Activated naive CD8-positive, alpha-beta T cell treated with anti-CD3 and anti-CD28 coated beads for 36 hours (primary cell): ENCODE measurements at places on chromosomes 11 and 22. TPM values are rescaled to one million over a fixed set of nuclear protein-coding genes. Genes with fewer than 3 reads are reported as not detected.

NLRP10 gene
- not detected for total RNA-seq

MIEF1 gene
- 65.0 TPM for total RNA-seq

DNA sequence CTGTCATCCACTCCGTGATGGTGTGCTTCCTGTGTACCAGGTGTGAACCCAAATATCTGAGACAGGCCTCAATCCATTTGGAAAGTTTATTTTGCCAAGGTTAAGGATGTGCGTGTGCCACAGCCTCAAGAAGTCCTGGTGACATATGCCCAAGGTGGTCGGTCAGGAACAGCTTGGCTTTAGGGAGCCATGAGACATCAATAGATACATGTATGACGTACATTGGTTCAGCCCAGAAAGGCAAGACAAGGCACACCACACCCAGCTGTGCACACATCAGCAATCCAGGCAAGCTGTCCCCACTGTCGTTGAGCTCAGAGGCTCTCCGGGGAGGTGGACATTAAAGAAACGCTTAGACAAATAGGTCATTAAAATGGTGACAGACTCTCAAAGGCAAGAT, 56.8 kb upstream of the SHANK2 start:
- no peak for DNase-seq

GRCh38 chr11:61516675-61517572, 8.4 kb downstream of the LRRC10B start:
- DNase-seq: peak; percentile 63

DNA sequence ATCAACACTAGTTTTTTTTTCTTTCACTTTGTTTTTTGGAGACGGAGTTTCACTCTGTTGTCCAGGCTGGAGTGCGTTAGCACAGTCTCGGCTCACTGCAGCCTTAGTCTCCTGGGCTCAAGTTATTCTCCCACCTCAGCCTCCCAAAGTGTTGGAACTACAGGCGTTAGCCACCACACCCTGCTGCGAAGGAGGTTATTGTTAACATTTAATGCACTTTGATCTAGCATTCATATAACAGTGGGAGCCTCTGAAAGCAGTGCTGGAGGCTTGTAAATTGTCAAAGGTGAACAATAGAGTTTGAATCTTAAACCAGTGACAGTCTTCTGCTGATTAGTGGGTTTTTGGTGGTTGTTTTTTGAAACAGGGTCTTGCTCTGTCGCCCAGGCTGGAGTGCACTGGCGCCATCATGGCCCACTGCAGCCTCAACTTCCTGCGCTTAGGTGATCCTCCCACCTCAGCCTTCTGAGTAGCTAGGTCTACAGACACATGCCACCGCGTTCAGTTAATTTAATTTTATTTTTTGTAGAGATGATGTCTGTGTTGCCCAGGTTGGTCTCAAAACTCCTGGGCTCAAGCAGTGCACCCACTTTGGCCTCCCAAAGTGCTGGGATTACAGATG, 96.9 kb upstream of the HORMAD2 start:
- DNase-seq: no peak

DNA sequence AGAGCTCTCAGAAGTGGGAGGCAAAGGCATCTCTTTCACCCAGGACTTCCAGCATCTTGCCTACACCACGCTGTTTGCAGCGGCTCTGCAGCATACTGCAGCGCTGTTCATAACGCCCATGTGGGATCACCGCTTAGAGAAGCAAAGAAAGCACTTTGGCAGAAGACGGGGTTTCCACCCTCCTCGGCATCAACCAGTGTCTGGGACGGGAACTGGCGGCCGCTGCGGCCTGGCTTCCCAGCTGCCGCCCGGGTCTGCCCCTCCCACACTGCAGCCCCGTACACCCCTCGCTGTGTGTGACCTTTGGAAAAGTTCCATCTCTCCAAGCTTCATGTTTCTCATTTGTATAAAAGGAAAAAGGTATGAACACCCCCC, 545 bp upstream of the TIRAP start:
- peak; percentile 39 for DNase-seq

PRR33 gene
- 0.31 TPM for total RNA-seq

DNA sequence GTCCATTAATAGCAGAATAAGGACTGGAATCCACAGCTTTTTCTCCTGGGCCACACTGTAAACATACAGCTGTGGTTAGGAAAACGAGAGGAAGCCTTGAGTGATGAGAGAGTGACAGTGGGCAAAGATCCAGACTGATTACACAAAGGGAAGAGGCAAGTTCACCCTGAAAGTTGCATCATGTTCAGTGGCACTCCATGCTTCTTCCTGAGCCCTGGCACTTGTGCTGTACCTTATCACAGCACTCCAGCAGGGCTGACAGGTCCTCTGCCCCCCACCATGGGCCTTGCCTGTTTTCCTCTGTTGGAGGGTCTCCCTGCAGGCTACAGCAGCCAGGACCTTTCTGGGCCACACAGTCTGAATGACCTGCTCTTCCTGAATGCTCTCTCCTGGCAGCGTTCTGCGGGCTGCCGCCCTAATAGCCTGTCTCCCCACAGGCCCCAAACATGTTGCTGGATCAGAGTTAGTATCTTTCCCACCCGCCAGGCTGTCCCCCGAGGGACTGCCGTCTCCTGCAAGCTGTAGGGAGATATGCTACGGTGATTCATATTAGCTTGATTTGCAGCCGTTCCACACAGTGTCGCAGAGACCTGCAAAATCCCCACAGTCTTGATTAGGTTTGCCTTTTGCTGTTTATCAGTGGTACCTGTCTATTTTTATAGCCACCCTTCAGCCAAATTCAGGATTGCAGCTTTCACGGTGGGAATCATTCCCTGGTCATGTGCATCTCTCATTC, 60.2 kb downstream of the NTM start:
- DNase-seq: no peak

FXYD2 gene
- 8.3 TPM for total RNA-seq

PYGM gene
- total RNA-seq: 1.8 TPM

- DNase-seq: peak; percentile 27
These were observed 2.7 kb upstream of the GAB2 start for GRCh38 chr11:78420255-78420764.

APOA4 gene
- total RNA-seq: not detected

GRCh38 chr11:86301742-86302091, 323 bp upstream of the HIKESHI start:
- no peak for DNase-seq

GRCh38 chr11:826836-827145, 928 bp upstream of the CRACR2B start:
- DNase-seq: no peak

DNA sequence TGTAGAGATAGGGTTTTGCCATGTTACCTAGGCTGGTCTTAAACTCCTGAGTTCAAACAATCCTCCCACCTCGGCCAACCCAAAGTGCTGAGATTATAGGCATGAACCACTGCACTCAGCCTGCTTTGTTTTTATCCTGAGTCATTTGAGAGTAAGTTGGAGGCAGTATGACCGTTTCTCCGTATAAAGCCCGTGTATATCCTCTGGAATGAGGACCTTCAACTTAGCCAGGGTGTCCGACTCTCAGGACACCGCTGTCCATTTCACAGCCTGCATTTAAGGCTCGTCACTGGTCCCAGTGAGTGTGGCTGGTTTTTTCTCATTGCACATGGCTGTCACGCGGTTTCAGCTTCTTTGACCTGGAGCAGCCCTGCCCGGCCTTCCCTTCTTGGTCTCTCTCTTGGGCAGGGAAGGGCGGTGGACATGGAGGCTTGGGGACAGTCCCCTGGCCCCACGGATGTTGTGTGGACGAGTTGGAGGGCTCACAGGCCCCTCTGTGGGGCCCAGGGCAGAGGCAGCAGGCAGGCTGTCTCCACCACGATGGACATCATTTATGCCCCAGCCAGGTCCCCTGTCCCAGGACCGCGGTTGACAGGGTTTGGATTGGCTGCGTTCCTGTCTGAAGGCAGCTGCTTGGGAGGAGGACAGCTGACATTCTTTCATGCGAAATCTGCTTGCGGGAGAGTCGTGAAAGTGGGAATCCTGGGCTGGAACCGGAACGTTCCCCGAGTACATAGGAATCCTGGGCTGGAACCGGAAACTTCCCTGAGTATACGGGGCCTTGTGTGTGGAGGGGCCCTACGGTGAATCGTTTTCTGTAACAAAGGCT, 93.3 kb downstream of the KCNQ1 start:
- DNase-seq: no peak

RAB3IL1 gene
- not detected for total RNA-seq
